ENCODE measurements at places on chromosomes 2 and 18.

GRCh38 chr2:184936761-184937160, 338.4 kb downstream of the ZNF804A start:
- no peak for DNase-seq

- no peak for DNase-seq
Observed at GRCh38 chr18:9546468-9546867, 67.9 kb downstream of the PPP4R1 start.

GRCh38 chr18:2325308-2325849, 245.9 kb downstream of the METTL4 start:
- no peak for DNase-seq

DNA sequence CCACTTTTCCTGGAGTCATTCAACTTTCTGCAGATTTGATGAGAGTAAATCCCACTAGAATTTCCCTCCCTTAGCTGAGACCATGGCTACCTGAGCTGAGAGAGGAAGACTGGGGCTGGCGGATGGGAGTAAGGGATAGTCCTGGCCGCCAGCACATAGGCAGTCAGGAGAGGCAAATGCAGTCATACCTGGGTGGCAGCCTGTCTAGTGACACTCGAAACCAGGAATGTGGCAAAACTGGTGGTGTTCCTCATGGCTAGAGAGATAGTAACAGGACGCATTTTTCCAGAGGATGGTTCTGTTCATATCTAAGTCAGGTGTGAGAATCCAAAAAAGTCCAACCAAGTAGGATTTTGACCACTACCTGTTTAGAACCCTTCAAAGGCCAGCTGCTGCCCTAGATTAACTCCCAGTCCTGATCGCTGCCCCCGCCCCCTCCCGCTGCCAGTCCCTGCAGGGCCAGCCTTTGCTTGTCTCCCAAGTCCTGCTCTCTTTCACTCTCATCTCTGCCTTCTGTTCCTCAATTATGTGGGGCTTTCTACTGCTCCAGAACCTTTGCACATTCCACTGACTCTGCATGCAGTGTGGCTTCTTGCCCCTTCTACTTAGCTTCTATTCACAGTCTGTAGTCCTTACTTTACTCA, 17.4 kb upstream of the SCG2 start:
- DNase-seq, result no peak

- no peak for DNase-seq
Observed at GRCh38 chr2:10566018-10566417, 117.9 kb upstream of the ODC1 start.

- no peak for DNase-seq
Observed at GRCh38 chr2:21820271-21820670, 696.5 kb downstream of the TDRD15 start.

GRCh38 chr2:46143429-46144132, 153.6 kb upstream of the EPAS1 start:
- DNase-seq, result no peak

DNA sequence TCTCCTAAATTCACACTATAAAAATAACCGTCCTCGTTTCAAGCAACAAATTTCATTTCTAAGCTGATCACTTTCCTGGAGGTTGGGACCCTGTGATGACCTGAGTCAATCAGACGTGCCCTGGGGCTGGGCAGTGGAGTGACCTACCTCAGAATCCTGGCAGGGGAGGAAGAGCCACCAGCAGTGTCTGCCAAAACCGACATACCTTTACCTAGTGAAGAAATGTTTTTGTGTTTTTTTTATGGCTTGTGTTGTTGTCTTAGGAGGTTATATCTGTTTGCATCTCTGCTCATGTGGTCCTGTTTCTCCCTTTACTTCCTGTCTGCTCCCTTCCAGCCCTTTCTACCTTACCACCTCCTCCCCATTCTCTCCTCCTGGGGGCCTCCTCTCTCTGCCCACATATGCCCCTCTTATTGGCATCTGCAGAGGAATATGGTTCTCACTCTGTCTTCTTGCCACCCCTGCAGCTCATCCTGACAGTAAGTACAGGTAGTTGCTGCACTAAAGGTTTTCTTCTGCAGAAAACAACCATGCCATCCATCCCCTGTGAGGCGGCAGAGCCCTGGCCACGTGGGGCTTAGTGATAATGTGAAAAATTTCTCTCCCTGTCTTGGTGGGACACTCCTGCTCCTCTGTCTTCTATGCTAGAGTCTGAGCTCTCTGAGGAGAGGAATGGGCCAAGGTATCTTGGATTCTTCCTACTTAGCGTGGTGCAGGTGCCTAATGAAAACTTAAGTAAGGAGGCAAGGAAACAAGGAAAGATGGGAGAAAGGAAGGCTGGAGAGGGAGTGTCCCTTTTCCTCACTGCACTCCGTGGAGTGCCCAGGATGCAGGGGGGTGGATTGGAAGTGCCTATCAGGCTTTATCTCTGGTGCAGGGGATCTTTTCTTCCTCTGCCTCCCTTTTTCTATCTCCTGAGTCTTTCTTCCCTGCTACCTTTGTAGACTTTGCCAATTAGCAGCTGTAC, 15.4 kb downstream of the ACOXL start:
- DNase-seq, result no peak

- DNase-seq, result no peak
Observed at GRCh38 chr2:197932374-197932773, 128.0 kb downstream of the PLCL1 start.

GRCh38 chr2:21657445-21657844, 533.7 kb downstream of the TDRD15 start:
- no peak for DNase-seq

DNA sequence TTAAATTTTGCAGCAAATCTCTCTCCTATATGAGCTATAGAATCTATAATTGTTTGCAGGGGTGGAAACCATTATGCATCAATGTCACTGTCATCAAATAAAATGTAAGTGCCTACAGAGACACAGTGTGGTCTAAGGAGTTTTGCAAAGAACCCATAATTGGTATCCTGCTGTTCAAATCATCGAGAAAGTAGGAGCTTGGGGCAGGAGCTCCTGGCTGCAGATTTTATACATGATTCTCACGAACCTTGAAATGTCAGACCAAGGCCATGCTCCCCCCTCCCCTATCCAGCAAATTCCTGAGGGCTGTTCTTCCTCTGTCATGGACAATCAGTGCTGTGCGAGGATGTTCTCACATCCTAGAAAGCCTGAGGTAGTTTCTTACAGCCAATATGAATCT, 119.5 kb upstream of the CYRIA start:
- DNase-seq, result no peak

- DNase-seq, result no peak
Observed at GRCh38 chr2:169265591-169265990, 96.7 kb downstream of the LRP2 start.

- no peak for DNase-seq
Observed at GRCh38 chr18:43159086-43159770, 43.7 kb upstream of the RIT2 start.

DNA sequence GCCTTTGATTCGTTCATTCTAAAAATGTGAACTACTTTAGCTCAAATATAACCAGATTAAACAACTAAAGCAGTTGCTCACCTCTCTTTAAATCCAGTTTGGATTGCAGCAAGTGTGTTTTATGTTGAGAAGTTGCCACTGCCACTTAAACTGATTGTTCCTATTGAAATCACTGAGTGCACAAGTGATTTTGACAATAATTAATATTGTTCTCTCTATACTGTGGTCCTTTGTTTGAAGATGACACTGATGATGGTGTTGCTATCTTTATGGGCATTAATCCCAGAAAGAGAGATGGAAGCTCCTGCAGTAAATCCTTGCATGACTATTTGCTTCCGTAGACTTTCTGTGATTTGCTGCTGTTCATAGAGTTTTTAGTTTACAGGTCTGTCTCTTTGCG, 251.4 kb upstream of the ZEB2 start:
- no peak for DNase-seq

Measured in Panc1 (cell line).